ENCODE measurements at places on chromosomes 7 and 10.
A peak's percentile ranks its signal among the peaks of the same experiment; 100 is the strongest.

DNA sequence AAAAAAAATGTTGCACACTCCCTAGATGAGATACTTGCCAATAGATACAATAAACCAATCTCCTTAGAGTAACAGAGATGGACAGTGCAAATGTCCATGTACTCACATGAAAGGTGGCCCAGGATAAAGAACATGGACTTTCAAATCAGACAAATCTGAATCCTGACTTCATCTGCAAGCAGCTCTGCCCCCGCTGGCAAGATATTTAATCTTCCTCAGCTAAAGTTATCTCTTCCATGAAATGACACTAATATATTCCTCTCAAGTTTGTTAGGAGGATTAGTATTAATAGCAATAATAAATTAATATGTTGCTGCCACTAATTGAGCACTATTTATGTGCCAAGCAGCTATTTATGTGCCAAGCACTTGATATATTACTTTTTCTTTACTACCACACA is 148.6 kb upstream of the YAE1 start:
- peak; percentile 21 for DNase-seq

DNA sequence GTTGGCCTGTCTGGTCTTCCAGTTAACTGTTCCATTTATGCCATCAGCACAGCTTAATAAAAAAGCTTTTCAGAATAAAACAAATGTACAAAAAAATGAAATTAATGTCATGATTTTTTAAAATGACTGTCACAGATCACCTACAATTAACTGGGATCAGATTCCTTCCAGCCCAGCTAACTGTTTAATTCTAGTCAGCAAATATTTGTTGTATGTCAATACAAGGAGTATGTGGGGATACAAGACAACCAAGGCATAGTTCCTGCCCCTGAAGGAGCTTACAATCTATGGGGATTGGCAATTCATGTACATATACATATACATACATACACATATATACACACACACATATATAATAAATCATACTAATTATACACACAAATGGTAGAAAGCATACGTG is 16.5 kb downstream of the SGCE start:
- no peak for DNase-seq

GRCh38 chr7:29457141-29457561 is 106.5 kb upstream of the PRR15 start:
- no peak for DNase-seq

- DNase-seq = no peak
These were observed 30.8 kb upstream of the VSIR start for GRCh38 chr10:71804077-71804476.

DNA sequence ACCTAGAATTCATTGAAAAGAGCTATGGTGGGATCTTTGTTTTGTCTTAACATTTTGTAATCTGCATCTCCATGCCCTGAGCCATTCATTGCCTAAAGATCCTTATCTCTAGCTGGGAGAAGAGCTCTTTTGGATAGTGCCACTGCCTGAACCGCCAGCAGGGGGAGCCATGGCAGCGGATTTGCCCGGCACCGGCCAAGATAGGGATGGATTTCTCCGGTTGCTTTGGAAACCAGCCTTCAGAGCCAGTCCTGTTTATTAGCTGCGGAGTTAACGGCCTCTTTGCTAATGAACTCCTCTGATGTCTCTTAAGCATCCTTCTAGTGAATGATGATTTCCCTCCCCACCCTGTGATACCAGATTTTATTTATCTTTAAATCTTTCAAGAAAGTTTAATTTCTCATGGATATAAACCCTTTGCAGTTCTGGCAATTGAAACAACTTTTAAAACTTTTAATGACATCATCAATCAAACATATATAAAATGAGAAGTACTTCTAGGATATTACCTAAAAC is 58.2 kb upstream of the LYZL2 start:
- DNase-seq = peak; percentile 78

GRCh38 chr7:50822706-50823105 is 40.0 kb upstream of the GRB10 start:
- DNase-seq = peak; percentile 12

DNA sequence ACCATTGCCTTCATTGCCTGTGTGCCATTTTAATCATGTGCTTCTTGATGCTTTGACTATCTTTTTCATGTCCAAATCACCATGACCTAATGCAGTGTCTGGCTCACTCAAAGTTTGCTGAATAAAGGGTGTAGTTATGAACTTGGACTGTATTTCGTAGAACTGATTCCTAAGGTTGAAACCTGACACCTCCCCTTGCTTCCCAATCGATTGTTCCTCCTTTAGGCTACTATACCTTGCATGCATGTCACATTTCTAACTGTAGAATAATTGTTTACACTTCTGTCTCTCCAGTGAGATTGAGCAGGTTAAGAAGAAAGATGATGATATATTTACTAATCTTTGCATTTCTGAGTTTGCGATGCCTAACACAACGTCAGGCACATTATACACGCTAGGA is 41.0 kb upstream of the CDK1 start:
- no peak for DNase-seq

- no peak for DNase-seq
These were observed 16.7 kb upstream of the ZNF862 start for GRCh38 chr7:149821191-149822148.

DNA sequence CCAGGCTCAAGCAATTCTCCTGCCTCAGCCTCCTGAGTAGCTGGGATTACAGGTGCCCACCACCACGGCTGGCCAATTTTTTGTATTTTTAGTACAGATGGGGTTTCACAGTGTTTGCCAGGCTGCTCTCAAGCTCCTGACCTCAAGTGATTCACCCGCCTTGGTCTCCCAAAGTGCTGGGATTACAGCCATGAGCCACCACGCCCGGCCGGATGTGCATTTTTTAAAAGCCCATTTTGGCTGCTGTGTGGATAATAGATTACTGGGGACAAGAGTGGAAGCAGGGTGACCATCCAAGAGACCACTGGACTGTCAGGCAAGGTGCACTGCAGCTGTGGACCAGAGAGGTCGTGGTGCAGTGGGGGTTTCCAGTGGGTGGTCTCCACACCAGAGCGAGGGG is 21.4 kb downstream of the HKDC1 start:
- no peak for DNase-seq

DNA sequence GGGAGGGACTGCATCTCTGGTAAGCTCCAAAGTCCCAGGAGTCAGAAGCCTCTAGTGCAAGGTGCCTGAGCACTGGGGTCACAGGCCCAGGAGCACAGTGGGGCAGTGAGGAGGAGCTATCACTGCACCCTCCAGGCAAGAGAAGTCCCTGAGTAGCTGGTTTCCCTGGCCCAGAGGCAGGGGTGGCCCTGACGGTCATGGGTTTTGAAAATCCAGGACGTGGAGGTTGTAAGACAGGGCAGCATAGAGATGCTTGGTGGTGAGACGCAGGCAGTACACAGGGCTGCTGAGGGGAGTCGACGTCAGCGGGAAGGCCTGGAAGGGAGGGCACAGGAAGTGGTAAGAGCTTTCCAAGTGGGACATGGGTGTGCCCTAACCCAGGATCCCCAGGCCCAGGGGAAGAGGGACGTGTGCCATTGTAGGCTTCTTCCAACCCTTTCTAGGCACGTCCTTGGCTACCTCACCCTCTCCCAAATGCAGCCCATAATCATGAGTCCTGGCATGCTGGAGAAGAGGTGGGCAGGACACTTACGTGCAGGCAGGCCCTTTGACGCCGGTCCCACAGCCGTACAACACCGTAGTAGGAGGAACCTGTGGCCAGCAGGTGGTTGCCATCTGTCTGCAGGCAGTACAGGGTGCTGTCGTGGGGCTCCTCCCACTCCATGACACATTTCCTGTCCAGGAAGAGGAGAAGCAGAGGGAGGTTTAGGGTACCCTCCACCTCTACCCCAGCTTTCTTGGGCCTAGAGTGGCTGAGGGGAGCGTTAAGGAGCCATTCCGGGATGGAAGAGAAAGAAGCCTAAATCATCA is 23.2 kb downstream of the DPCD start:
- no peak for DNase-seq

GRCh38 chr7:37495574-37496184 is 47.0 kb upstream of the ELMO1 start:
- DNase-seq = peak; percentile 34

DNA sequence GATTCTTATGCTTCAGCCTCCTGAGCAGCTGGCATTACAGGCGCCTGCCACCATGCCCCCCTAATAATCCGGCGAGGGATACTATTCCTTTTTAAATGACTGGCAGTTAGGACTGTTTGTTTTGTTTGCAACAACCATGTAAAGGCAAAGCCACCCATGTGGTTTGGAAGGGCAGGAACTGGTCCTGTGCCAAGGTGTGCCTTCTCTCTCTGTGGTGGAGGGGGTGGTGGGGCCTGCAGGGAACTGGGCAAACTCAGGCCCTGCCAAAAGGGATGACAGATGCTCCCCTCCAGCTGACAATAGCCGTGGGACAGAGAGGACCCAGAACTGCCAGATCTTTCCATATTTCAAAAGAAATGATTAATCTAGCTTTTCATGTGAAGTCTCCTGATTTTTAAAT is 23.5 kb upstream of the WAPL start:
- DNase-seq = no peak

DNA sequence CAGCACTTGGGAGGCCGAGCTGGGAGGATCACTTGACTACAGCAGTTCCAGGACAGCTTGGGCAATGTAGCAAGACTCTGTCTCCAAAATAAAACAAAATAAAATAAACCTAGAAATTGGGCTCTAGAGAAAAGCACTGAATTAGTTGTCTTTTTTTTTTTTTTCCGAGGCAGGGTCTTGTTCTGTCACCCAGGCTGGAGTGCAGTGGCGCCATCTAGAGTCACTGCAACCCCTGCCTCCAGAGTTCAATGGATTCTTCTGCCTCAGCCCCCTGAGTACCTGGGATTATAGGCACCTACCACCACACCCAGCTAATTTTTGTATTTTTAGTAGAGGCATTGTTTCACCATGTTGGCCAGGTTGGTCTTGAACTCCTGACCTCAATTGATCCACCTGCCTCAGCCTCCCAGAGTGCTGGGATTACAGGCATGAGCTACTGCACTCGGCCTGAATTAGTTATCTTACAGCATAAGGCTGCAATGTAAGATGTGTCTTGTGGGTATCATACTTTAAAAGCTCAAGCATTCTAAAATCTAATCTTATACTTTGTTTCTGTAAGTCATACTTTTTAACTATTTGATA is 12.8 kb downstream of the MEIG1 start:
- no peak for DNase-seq

DNA sequence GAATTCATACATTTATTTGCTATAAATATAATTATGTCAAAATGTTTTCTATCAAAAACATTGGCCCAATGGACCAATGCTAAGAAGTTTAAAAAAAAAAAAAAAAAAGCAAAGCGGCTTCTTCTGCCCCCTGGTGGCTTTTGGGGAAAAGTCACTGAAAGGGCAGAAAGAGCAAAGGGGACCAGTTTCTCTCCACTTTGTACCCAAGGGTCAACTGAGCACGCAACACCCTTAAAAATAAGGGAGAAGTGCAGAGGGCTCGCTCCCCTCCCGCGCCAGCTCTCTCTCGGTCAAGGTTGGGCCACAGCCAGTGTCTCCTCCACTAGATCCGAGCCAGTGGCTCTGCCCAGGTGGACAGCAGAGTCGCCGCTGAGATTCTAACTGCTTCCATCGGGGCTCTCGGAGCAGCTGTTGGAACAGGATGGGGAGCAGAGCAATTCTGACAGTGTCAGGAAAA is 136.4 kb upstream of the FGFR2 start:
- peak; percentile 36 for DNase-seq

GRCh38 chr7:82714883-82715282 is 271.3 kb upstream of the CACNA2D1 start:
- DNase-seq = no peak

GRCh38 chr7:52897713-52898112 is 137.7 kb upstream of the POM121L12 start:
- no peak for DNase-seq

GRCh38 chr10:18179891-18180290 is 39.7 kb downstream of the CACNB2 start:
- no peak for DNase-seq

DNA sequence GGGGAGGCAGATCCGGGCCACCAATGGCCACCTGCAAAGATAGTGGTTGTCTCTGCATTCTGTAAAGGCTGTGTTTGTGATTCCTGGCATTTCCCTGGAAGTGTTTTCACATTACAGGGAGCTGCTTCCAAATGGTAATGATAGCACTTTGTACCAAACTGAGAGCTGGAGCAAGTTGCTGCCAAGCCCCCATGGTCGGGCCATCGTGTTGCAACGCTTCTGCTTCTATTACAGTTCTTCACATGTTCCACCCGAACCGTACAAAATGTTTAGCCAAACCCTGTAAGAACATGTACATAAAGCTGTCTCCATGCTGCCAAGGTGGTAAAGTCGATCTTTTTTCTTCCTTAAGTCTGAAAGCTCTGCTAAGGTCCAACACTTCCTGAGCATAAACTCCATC is 397.7 kb upstream of the NFE2L3 start:
- DNase-seq = no peak

GRCh38 chr7:945147-945555 is 9.3 kb downstream of the ADAP1 start:
- no peak for DNase-seq

GRCh38 chr7:82164813-82165212 is 278.8 kb downstream of the CACNA2D1 start:
- DNase-seq = peak; percentile 32

DNA sequence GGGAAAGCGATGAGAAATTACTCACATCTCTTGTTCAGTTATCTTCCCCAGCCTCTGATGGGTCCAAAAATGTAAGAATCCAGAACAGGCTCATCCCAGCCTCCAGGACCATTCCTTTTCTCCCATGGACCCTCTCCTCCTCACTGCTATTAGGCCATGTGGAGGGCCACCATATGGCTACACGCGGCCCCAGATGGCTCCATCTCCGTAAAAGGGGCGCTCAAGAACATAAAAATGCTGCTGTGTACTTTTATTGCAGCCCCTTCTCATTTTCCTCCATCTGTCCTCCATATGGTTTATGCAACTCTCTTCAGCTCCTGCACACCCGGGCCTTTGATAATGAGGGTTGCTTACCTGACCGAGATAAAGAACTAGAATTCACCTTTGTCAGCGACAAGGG is 166.2 kb downstream of the RAPGEF5 start:
- no peak for DNase-seq

GRCh38 chr10:110059925-110060324 is 52.1 kb downstream of the ADD3 start:
- DNase-seq = no peak

GRCh38 chr7:81790686-81791085 is 20.8 kb upstream of the HGF start:
- DNase-seq = no peak

DNA sequence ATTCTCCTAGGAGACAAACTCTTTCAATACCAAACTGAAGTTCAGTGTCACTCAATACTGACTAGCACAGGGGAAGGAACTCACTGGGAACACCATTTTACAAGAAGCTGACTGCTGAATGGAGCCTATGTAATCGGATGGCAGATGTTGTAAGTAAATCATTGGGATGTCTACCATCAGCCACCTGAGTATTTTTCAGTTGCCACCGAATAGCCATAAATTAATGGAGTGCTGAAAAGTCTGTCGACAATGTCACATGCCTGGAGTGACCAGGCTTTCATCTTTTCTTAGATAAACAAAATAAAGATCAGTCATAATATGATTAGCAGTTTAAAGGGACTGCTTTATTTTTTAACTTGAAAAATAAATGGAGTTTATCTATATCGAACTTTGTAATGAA is 145.9 kb upstream of the SEMA3E start:
- DNase-seq = no peak

DNA sequence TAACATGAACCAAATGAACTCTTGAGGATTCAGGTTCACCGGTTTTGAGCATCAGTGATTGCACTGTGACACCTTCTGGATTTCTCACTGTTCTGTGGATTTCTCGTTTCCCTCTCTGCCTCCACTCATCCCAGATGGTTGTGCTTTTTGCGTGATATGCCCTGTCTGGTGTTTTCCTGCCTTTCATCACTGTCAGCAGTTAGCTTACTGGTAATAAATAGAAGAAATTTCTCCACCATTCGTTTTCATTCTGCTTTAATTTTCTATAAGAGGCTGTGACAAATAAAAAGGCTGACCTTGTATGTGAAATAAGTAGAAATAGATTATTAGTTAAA is 16.2 kb downstream of the BPGM start:
- DNase-seq = no peak

Data from RKO (cell line).